ENCODE measurements at places on chromosomes 6 and 20. TPM values are rescaled to one million over a fixed set of nuclear protein-coding genes. Genes with fewer than 3 reads are reported as not detected.

DNA sequence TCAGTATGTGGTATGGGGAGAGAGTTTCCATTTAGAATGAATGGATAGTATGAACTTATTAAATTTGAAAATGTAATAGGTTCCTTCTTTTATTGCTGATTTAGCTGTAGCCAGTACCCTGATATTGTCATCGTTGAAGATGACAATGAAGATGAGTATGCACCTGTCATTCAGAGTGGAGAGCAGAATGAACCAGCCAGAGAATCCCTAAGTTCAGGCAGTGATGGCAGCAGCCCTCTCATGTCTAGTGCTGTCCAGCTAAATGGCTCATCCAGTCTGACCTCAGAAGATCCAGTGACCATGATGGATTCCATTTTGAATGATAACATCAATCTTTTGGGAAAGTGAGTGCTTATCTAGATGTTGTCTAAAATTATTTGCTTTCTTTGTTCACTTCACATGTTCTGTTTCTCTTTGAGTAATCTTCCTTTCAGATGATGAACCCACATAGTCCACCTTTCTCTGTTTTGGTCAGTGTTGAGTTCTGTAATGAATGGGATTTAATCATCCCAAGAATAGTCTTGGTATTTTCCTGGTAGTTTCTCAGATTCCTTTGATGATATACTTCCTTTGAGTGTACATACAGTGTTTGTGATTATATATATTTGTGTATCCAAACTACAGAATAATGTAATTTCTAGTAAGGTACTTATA lies 23.3 kb downstream of the HSF2 start:
- no peak for DNase-seq

- DNase-seq: no peak
Measured at GRCh38 chr6:38193051-38193450, 373.5 kb downstream of the ZFAND3 start.

The HS3ST5 gene
- total RNA-seq: not detected

DNA sequence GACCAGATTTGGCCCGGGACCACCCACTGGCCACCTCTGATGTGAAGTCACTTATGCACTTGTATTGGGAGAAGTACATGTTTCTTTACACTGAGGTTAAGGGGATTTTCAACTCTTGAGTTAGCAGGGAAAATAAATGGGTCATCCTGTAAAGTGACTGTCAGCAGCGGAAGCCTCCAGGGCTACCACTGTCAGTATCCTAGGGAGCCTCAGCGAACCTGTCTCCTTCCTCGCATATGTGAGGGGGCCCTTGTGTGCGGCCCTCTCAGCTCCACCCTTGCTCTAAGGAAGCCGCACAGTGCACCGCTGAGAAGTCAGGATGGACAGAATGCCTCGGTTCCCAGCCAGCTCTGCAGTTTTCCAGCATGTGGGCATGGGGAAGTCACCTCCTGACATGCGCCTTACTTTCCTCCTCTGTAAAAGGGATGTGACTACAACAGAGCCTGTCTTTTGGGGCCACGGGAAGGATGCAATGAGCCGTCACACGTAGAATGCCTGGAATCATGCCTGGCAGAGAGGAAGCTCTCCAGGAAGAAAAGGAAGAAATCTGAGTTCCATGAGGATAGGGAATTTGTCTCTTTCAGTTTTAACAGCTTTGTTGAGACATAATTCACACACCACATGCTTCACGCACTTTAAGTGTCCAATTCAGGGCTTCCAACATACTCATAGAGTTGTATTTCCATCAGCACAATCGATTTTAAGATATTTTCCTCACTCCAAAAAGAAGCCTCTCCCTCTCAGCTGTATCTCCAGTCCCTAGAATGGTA lies 115.4 kb downstream of the SYCP2 start:
- DNase-seq: no peak

- DNase-seq: no peak
Measured at GRCh38 chr6:13418844-13419243, 68.6 kb downstream of the GFOD1 start.

DNA sequence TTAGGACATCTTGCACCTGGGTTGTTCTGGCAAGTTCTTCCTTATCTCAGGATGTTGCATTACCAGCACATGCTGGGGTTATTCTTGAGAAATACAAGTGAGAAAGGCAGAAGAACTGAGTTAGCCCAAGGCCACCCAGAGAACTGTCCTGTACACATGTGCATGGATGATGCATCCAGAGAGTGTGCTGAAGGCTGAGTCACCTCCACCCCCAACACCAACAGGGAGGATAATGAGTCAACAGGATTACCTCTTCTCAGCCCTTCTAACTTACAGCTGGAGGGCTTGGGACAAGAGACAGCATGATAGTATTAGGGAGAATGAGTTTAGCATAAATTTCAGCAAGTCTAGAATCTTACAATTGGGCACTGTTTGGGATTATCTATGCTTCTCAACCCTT lies 8.5 kb downstream of the SCGN start:
- DNase-seq: peak; percentile 54

- no peak for DNase-seq
Measured at GRCh38 chr6:19879663-19880062, 42.5 kb downstream of the ID4 start.

DNA sequence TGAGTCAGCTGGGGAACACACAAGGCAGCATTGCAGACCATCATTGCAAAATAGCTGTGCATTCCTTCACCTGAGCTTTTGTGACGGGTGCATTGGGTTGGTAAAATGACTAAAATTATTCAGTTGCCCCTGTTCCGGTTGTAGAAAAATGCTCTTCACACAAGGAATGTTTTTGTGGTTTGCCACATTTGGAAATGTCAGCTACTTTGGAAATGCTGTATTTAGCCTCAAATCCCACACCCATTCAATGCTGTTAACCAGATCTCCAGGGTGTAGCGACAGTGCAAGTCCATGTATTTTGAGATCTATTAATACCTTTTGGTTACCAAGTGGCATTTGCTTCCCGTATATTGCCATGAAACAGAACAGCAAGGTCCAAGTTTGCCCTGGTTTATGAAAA lies 201.2 kb downstream of the FOXA2 start:
- no peak for DNase-seq

DNA sequence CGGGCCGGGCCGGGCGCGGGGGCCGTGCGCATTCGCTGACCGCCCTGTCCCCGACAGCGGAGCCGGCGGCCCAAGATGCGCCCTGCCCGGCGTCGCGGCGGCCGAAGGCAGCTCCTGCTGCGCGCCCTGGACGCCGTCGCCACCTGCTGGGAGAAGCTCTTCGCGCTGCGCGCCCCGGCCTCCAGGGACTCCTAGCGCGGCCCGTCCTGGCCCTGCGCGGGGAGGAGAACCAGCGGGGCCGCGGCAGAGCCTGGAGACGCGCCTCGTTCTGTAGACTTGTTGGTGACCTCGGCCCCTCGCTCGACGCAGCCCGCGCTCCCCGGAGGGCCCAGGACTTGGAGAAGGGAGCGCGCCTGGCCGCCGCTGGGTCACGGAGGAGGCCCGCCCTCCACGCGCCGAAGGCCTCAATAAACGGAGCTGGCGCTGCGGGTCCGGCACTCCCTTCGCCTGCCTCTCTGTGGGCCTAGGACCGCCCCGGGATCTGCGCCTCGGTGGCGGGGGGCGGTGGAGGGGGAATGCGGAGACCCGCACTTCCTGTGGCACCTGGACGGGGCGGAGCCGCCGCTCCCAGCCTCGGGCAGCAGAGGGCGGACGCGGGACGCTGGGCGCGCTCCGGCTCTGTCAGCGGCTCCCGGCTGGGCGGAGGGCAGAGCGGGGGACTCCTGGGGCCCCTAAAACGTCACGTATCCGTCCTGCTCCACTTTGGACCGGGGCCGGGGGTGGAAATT lies 2.7 kb downstream of the C20orf204 start:
- peak; percentile 67 for DNase-seq

The PRPF6 gene
- 71.3 TPM for total RNA-seq

- DNase-seq: no peak
Measured at GRCh38 chr20:22576733-22577514, 7.4 kb downstream of the FOXA2 start.

GRCh38 chr6:21395121-21395520 lies 198.4 kb upstream of the SOX4 start:
- DNase-seq: peak; percentile 4

DNA sequence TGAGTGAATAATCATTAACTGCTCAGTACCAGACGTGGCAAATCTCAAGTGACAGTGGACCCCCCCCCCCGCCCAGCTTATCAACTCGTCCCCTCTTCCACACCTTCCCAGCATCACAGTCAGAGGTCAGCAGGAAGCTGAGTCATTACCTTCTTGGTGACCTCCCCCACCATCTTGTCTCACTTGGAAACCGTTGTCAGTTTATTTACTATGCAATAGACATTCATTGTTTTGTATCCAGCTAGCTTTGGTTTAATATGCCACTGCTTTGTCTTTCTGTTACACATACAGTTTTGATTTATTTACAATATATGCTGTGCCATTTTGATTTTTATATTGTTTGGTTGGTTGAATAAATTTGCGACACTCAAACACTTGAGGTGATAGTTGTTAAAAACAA lies 158.1 kb downstream of the QKI start:
- peak; percentile 21 for DNase-seq

The MCHR2 gene
- not detected for total RNA-seq

GRCh38 chr6:33490198-33490597 lies 35.8 kb downstream of the ZBTB9 start:
- no peak for DNase-seq

DNA sequence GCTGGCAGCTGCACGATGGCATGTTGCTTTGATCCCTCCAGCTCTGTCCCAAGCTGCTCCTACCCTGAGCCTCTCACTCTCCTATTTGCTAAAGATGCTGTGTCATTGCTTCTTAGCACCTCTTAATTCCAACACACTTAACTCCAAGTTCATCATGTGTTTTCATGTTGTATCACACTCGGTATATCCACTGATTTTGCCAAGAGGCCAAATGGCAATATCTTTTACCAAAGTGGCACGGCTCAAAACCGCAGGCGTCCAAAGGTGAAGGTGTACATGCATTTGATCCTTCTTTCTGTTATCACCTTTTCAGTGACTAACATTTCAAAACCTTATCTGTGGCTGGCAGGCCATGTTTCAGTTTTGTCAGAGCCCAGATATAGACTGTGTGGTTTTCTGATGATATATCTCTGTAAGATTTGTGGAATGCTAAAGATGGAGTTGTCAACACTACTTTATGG lies 217.0 kb downstream of the TBX18 start:
- DNase-seq: no peak

The STX16 gene
- total RNA-seq: 29.4 TPM

GRCh38 chr20:10662661-10663458 lies 10.9 kb downstream of the JAG1 start:
- no peak for DNase-seq

DNA sequence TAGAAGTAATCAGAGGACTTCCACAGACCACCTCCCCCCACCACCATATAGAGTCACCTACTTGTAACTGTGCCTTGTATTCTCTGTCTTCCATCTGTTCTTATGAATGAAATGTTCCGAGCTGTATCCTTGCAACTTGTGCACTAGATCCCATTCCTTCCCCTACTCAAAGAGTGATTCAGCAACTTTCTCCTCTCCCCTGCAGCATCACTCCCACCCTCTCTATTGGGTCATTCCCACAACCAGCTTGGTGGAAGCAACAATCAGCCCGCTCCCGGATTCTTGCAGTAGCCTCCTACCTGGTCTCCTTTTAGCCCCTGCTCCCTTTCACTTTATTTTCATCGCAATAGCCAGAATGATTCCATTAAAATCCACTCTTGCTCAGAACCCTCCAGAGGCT lies 34.9 kb upstream of the REV3L start:
- no peak for DNase-seq

GRCh38 chr6:45445749-45446549 lies 68.2 kb upstream of the SUPT3H start:
- DNase-seq: peak; percentile 99

The OPN5 gene
- total RNA-seq: not detected

The TP53TG5 gene
- total RNA-seq: not detected

- DNase-seq: peak; percentile 58
Measured at GRCh38 chr20:4091490-4092479, 76.4 kb upstream of the RNF24 start.

GRCh38 chr6:28597924-28598722 lies 72.4 kb downstream of the GPX5 start:
- DNase-seq: no peak

The CMTR1 gene
- total RNA-seq: 32.5 TPM

The TNFRSF6B gene
- 1.1 TPM for total RNA-seq

Measured in IMR-90 (cell line).